ENCODE measurements at places on chromosomes 1 and 21.

GRCh38 chr1:207251066-207251465, 70.4 kb upstream of the CD55 start:
- DNase-seq = no peak

GRCh38 chr1:118136187-118136941, 48.7 kb downstream of the SPAG17 start:
- DNase-seq = peak; percentile 73

DNA sequence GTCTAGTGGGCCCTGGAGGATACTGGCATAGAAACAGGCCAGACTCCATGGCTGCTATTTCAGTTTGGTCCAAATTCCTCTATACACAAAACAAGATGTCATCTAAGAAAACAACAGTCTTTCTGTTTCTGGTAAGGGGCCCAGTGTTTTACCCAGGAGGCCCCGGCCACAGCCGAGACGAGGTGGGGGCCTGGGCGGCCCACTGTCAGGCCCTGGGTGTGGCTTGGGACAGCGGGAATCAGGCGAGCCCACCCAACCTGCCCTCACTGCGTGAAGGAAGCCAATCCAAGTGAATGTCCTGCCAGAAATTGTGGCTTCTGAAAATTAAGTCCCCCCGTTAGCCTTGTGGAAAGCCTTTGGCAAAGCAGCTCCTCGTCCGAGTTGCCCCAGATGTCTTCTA, 31.2 kb upstream of the GPR153 start:
- no peak for DNase-seq

DNA sequence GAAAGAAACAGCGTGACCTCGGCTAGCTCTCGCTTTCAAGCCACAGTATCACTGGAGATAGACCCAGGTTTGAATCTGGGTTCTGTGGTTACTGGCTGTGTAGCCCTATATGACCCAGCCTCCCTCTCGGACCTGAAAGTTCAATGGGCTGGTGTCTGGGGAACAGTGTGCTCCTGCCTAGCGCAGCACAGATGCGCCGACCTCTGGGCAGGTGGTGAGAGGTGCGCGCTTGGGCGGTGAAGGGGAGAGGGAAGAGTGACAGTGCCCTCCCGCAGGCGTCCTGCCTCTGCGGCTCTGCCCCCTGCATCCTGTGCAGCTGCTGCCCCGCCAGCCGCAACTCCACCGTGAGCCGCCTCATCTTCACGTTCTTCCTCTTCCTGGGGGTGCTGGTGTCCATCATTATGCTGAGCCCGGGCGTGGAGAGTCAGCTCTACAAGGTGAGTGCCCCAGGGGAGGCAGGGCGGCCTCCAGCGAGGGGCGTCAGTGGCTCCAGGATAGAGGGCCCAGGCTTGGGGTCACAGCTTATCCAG, 10.5 kb downstream of the SERINC2 start:
- no peak for DNase-seq

- peak; percentile 81 for DNase-seq
Measured at GRCh38 chr21:46183910-46184624, at the start of gene SPATC1L. Gene SPATC1L (minus strand): TSS chr21:46184459. CDS start chr21:46182816, 1,643 bp downstream.

DNA sequence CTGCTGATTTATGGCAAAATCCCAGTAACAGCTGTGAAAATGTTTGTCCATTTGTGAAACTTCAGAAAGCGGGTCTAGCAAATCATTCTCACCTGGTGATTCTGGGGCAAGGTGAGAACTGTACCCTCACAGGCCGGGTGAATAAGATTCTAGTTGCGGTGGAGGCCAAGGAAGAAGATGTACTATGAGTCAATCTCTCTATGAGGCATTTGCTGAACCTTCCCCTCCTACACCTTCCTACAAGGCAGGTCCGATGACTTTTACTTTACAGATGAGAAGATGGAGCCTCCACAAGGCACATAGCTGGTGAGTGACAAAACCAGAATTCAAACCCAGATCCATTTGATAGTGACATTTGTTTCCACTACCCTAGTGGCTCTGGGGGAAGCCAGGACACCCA, 72.7 kb downstream of the BACH1 start:
- no peak for DNase-seq

- DNase-seq = peak; percentile 95
Measured at GRCh38 chr1:47997289-47998200, at the start of gene TRABD2B. Gene TRABD2B (minus strand): TSS chr1:47997385.

DNA sequence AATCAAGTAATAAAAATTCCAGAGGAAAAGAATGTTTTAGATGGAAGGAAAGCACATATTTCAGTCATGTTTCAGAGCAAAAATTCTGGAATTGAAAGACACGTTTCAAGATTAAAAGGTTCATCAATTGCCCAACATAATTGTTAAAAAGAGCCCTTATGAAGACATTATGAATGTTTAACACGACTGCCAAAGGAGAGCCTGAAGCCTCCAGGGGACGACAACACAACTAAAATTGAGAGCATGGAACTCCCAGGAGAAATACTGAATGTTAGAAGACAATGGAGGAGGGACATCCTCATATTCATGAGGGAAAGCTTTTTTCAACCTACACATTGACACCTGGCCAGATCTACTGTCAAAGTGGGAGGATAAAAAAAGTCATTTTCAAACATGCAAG, 16.0 kb downstream of the OR2T11 start:
- DNase-seq = peak; percentile 55

DNA sequence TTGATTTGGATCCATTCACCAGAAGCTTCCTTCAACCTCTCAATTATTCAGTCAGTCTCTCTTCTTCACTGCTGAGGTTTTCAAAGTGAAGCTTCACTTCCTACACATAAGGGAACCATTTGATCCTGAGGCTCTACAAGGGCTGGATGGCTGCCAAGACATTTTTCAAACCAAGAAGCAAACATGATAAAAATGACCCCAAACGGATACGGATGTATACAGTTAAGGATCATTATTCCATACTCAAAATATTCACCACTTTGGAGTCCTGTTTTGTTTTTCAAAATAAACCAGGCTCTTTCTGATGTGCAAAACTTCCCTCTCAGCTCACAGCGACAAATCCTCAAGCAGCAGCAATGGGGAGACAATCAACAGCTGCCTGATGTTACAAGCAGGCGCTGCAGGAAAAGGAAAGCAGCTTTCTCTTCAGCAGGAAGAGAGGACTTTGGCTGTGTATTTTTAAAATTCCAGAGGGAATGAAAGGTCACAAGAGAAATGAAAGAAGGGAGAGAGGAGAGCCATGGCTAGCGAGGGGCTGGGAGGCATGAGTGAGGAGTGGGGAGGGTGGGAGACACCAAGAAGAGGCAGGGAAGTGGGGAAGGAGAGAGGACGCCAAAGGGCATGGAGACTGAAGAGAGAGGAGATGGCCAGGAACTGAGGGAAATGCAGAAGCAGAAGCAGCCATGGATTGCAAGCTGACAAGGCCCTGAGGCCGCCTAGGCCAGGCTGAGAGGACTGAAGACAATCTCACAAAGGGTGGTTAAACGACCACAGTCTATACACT, 145.4 kb downstream of the SLC45A1 start:
- DNase-seq = peak; percentile 54

DNA sequence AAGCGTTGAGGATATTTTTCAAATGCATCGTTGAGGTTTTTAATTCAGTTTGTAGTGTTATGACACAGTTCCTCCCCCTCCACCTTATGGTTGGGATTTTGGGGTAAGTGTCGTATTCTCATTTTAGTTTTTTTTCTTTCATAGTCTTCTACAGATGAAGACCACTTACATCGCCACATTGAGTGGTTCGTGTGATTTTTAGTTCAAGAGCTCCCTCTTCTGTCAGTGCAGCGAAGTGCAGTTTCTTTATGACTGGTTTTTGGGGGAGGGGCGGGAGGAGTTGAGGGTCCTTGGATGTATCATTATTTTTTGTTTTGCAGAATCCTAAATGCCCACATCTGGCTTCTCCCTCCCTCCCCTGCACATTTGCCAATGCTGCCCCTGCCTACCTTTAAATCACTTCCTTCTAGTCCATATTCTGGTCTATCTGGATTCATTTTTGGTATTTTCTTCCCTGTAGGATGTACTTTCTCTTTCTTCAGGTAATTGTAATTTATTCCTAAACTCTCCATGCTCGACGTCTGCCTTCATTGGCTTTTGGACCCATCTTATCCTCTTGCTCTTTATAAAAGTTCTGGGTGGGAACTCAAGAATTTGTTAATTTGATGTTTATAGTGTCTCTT, 433.1 kb downstream of the CAMTA1 start:
- peak; percentile 56 for DNase-seq

DNA sequence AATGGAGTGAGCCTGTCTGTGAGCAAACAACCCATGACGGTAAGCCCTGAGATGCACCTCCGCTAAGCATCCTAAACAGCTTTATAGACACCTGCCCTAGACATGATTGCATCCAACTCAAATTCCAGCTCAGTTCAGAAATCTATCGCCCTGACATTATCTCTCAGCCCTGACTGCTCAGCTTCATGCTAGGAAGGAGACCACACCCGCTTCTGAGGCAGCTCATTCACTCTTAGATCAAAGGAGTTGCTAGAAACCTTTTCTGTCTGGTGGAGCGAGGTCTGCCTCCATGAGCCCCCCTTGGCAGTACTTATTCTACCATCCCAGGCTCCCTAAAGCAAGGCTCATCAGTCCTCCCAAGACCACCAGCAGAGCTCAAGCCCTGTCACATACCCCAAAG, 17.0 kb downstream of the IL10RB start:
- no peak for DNase-seq

DNA sequence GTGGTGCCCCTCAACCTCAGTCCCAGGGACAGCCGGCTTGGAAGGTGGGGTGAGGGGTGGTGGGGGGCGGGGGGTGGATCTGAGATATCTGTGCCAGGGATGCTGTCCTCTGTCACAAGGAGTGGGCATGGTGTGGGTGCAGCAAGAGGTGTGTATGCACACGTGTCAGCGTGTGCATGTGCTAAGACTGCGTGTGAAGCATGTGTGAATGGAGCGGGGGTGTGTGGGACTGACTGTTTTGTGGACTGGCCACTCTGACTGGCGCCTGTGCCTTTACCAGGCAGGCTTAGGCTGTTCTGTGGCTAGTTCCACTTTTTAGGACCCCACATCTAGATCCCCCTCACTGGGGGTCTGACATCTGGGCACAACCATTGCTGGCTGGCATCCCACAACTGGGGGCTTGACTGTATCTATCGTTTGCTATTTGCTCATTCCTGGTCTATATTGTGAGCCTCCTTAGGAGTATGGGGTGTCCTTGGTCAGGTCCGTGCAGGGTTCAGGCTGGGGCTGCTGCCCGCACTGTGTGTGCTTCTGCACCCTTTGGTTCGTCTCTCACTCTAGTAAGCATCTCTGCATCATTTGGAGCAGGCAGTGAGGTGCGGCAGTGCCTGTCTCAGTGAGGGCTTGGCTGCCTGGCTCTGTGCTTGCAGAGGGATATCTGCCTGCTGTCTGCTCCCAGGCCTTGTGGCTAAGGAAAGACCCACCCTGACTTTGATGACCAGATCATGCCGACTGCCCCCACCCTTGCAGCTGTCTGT, 1.9 kb downstream of the AMPD2 start:
- DNase-seq = peak; percentile 51

DNA sequence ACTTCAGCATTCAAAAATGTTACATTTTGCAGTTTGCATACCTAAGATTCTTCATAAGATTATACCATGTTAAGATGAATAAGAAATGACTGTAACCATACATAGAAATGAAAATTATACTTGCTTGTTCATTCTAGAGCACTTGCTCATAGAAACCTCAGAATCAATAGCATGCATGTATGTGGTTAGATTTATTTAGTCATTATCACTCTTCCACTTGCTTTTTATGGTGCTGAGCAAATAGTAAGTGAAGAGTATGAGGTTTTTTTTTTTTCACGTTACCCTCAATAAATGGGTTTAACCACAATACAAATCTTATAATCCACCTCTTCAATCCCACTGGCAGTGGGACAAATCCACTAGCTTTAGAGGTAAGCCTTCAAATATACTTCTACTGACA, 84.7 kb downstream of the LRRC53 start:
- no peak for DNase-seq

DNA sequence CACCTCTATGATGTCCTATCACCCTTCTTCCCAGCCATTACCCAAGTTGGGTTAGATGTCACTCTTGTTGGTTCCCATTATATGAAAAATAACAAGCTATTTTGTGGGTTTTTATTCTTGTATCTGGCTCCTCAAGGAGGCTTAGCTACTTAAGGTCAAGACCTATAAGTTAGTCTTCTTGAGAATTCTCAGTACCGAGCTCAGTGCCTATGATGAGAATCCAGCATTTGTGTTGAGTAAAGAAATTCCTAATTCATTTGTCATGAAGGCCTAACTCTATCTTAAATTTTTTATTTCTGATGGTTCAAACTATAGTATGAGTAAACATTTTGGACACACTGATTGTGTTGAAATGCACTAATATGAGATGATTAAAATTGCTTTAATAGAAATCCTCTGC, 15.9 kb downstream of the NUF2 start:
- no peak for DNase-seq

- DNase-seq = no peak
Measured at GRCh38 chr1:69921486-69921885, 283.9 kb downstream of the LRRC40 start.

DNA sequence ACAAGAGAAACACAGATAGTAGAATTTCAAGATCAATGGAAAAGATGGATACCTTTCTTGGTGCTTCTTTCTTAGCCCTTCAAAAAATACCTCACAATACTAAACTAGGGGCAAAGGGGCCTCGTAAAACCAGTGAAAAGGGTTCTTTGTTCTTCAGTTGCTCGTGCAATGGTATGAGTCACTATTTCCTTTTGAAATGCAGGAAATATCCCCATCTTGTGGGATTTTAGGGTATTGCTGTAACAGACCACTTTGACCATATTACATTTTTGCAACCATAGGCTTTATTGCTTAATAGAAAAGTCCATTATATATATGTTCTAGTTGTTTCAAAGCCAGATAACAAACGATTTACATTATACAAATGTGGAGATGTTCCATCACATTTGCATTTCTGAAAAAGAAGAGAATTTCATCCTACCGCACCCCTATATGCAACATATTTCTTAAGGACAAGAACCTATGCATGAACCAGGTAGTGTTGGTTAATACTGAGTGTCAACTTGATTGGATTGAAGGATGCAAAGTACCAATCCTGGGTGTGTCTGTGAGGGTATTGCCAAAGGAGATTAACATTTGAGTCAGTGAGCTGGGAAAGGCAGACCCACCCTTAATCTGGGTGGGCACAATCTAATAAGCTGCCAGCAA, 88.6 kb upstream of the PKN2 start:
- peak; percentile 26 for DNase-seq

DNA sequence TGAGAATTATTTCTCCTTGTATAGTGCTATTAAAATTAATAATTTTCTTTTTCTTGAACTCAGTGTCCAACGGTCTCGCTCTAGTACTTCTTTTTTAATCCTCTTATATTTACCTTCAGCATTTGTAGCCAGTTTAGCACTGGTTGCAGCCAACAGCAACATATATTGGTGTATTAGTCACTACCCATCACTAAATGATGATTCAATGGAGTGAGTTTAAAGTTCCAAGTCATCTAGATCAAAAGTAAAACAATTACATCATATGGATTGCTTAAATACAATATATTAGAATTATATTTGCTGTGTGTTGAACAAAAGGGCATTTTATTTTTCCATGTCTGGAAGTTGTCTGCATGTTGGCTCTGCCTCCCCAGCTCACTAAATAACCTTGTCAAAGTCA, 591.8 kb downstream of the ADGRL2 start:
- no peak for DNase-seq

DNA sequence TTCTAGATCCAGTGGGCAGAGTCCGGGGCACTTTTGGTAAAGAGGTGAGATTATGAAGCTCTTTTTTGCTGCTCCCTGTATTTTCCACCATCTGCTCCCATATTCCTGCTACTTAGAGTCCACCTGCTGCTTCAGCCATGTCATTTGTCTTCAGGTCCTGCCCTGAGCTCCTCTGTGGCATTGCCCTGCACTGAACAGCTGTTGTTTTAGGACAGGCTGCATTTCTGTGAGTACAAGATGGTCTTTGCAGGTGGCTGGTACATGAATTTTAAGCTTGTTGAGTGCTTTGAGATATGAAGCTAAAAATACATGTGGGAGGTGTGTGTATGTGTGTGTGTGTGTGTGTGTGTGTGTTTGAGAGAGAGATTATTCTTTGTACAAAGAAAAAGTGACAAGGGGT, 21.9 kb downstream of the MT1HL1 start:
- no peak for DNase-seq
